Cortex of kidney (tissue), 1 donor: ENCODE measurements at places on chromosomes 3 and 15.

DNA sequence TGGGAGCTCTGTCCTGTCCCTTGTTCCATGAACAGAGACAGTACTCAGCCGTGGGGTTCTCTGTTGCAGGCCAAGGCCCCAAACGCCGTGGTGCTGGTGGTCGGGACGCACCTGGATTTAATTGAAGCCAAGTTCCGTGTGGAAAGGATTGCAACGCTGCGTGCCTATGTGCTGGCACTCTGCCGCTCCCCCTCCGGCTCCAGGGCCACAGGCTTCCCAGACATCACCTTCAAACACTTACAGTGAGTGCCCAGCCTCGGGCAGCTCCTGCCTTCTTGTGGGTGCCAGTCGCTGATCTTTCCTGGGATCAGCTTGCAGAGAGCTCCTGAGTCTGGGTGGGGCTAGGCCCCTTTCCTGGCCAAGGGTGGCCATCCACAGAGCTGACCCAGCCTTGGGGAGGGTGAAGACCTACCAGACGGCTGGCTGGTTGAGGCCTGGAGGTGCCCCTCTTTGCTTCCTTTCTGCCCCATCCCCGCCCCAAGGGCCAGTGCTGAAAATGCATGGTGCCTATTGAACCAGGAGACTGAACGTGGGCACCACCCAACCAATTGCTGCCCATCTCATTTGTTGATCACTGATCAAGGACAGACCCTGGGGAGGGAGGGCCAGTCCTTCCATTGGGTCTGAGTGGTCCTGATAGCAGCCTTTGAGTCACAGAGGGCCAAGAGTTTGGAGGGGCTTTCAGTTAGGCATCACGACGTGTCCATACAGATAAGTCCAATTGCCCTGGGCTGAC is 106.9 kb downstream of the LRRK1 start:
- DNase-seq = no peak

DNA sequence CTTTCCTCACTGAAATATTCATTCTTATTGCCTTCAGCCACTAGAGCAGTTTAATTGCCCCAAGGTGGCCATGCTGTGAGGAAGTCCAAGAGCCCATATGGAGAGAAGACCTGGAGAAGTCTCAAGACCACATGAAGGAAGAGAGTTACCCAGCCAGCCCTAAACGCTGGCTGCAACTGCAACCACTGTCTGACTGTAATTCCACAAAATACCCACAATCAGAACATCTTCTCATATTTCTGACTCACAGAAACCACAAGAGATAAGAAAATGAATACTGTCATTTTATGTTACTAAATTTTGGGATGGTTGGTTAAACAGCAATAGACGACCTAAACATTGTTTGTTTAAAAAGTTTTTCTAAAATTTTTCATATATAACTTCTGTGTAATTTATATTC is 14.7 kb upstream of the SST start:
- no peak for DNase-seq

DNA sequence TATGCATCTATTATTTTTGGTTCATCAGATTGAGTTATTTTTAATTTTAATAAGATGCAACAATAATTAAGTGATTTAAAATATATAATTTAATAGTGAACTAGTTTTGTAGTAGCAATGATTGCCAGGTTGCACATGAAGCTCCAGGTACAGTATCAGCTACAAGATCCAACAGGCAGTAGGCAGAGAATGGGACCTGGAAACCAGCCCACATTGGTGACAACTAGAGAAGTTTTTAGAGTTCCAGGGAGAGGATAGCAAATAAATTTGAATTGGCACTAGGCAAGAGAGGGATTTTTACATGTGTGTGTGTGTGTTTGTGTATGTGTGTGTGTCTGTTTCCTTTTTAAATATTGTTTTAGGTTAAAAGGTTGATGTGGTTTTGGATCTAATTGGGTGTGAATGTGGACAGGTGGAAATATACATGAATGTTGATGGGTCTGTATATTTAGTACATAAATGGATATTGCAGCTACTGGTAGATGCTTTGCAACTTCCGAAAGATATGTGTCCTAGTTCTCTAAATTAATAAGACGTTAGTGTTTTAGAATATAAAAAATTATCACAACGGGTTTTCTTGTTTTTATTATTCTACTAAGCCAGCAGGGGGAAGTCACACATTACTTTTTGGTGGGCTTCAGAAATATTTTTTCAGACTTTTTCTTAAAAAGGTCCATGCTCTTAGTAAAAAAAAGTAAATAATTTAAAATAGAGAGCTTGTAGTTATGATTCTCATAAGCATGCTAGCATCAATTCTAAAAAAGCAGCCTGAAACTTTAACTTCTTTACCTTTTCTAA is 110.1 kb upstream of the GBE1 start:
- no peak for DNase-seq

- DNase-seq = no peak
These were observed 3.5 kb downstream of the ARL13B start for GRCh38 chr3:93983408-93983807.

DNA sequence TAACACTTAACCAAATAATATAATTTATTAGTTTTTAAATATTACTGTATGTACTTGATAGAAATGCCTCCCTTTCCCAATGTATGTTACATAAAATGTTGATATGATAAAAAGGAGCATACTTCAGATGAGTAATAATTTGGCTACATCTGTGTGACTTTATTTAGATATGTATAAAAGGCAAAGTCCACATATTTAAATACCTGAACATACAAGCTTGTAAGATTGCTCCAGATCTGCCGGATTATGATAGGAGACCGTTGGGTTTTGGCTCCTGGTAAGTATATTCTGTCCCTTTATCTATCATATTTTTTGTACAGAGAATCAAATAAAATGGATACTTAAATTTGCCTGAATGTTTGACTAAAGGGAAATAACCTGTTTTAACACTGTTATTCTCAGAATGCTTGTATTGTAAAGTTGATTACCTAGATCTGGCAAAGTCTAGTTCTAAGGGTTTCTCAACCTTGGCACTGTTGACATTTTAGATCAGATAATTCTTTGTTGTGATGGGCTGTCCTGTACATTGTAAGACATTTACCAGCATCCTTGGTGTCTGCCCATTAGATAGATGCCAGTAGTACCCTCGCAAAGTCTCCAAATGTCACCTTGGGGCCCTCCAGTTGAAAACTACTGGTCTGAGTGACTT is 38.5 kb downstream of the LRCH3 start:
- DNase-seq = no peak

- DNase-seq = no peak
These were observed 33.1 kb downstream of the BTD start for GRCh38 chr3:15634671-15635070.

DNA sequence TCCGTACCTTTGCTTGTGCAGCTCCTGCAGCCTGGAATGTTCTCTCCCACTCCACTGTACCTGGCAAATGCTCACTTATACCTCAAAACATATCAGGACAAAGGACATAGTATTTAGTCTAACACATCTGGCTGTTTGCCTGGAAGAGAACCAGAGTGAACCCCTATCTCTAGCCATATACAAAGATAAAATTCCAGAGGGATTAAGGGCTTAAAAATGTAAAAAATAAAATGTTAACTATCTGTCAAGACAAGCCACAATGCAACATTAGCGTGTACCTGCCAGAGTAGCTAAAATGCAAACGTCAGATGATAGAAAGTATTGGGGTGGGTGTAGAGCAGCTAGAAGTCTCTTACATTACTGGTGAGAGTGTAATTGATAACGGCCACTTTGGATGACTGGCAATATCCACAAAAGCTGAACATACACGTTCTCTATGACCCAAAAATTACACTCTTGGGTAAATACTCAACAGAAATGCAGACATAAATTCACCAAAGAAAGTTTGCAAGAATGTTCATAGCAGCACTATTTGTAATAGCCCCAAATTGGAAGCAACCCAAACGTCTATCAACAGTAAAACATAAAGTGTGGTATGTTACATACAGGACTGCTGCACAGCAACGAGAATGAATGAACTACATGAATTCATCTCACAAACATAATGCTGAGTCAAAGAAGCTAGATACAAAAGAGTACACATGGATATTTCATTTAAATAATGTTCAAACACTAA is 18.2 kb upstream of the ADPGK start:
- DNase-seq = no peak

GRCh38 chr15:66080717-66081398 is 172.7 kb downstream of the MEGF11 start:
- DNase-seq = no peak

DNA sequence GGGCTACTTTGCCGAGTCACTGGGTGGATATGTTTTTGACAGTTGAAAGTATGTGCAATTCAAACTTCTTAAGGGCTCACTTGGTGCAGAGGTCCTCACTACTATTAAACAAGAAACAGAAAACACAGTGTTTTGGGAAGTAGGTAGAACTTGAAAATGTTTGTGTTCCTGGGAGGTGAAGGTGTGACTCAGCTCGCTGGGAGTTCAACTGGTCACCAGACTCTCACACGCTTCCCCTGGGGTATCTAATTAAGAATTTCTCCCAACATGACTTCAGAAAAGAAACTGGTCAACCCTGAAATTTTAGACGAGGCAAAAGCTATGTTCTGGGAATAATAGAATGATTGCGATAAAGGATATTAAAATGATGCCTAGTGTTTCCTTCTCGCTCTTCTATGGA is 1039.8 kb upstream of the SEMA6D start:
- no peak for DNase-seq

- no peak for DNase-seq
These were observed 265.9 kb downstream of the TJP1 start for GRCh38 chr15:29556380-29556779.

DNA sequence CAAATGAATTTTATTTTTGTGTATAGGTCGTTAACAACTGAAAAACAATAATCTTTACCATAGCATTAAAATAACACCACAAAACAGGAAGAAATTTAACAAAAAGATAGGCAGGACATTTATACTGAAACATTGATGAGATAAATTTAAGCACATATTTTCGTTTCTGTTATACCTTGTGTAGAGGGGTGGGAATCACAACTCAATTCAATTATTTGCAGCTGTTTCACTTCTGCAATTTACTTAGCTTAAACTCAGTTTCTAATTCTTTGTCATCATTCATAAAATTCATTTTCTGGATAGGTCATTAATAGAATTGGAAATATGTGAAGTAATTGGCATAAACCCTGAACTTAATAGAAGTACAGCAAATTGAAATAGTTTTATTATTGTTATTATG is 42.3 kb downstream of the TP63 start:
- DNase-seq = no peak

DNA sequence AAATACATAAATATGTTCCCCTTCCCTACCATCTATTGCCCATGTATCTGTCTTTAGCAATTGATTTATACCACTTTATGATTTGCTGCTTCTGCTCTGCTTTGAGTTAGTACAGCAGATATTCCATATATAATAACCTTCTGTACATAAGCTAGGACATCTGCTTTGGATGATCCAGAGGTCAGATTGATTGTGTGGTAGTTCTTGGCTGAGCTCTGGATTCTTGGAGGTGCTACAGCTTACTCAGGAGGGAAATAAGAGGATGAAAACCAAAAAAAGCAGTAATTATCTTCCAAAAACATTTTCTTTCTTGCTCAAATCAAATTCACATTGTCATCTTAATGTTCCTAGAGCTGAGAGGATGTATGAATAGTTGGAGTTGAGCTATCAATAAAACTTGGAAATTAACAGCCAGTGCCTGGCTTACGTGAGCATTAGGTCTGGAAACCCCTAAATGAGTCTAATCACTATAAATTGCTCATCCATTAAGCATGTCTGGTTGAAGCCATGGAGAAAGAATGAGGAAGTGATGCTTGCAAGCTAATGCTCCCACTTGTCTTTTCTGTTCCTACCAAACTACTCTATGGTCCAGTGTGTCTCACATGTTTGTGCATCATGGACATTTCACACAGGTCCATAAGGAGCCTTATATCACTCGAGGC is 36.3 kb upstream of the TMEM42 start:
- no peak for DNase-seq

DNA sequence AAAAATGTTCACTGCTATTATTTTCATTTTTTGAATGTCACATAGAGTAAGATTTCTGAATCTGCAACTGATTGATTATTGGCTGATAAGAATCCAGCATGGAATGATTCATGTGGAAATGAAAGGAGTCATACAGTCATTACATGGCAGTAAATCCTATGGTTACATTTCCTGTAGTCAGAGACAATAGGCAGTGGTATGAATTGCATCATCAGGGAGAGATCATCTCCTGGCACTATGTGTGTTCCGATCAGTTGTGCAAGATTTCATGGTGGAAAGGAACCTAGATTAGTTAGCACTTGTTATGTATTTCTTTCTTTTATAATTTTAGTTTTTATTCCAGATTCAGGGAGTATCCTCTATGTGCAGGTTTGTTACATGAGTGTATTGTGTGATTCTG is 38.8 kb downstream of the SLC12A1 start:
- no peak for DNase-seq

DNA sequence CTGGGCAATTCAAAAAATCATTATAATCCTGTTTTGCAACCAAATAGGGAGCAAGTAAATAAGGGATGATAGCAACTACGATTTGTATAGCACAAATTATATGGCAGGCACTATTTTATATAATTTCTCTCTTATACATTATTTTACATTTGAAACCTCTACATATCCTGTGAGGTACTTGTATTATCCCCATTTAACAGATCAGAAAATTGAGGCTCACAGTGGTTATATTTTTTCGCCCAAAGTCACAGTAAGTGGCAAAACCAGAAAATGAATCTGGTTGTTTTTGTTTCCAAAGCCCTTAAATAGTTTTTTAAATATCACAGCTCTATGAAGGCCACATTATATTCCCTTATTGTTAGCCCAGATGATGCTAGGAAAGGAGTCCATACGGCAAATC is 74.3 kb downstream of the MLH1 start:
- no peak for DNase-seq

- no peak for DNase-seq
These were observed 121.9 kb upstream of the DPH6 start for GRCh38 chr15:35667908-35668307.

DNA sequence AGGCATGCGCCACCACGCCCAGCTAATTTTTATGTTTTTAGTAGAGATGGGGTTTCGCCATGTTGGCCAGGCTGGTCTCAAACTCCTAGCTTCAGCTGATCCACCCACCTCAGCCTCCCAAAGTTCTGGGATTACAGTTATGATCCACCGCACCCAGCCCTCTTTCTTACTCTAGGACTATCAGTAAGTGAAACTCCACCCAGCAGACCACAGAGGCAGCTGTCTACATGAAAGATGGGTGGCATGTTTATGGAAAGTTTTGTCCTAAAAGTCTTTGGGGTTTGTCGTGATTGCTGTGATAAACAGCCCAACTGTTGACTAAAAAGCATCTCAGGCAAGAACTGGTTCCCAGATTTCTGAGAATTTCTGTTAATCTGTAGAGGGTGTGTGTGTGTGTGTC is 10.9 kb downstream of the ARL6IP5 start:
- DNase-seq = no peak

GRCh38 chr3:151974067-151974466 is 100.6 kb downstream of the SUCNR1 start:
- DNase-seq = no peak

GRCh38 chr3:59040902-59041301 is 8.9 kb downstream of the CFAP20DC start:
- no peak for DNase-seq

- DNase-seq = no peak
These were observed 10.9 kb downstream of the RARB start for GRCh38 chr3:25438791-25439555.

- DNase-seq = no peak
These were observed 552.5 kb upstream of the NECTIN3 start for GRCh38 chr3:110519071-110519470.
